ENCODE measurements at places on chromosomes 5 and 9. TPM values are rescaled to one million over a fixed set of nuclear protein-coding genes. Genes with fewer than 3 reads are reported as not detected.

DNA sequence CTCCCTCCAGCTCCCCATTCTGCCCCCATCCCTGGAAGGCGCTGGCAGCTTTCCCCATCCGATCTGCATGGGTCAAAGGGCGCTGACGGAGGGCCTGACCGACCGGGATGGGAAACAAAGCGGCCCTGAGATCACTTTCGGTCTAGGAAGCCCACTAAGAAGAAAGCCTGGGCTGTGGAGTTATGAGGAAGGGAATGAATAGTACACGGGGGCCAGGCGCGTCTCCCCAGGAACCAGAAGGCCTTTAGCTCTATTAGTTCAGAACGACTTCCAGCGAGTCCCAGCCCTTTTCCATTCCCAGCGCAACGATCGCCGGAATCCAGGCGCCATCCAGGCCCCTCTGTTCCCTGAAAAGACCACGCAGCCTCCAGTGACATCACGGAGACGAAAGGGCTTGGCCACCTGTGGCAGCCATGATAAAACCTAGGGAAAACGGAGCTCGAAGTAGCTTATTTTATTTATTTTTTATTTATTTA lies 70.1 kb upstream of the CCDC180 start:
- no peak for ATAC-seq

DNA sequence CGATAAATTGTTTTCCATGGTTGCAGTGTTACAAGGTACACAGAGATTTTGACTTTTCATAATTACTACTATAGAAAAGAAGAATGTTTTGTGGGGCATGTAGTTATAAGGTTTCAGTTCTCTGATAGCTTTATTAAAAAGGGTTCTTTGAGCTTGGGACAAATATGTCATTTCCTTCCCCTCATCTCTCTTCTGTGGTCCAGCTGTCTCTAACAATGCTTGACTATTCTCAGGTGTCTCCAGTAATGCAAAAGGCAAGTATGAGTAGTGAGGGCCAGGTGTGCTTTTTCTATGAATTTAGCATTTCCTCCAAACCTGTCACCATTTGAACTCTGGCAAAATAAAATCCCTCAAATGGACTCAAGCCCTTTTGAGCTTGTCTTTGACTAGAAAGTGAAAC lies 84.3 kb downstream of the SLF1 start:
- ATAC-seq: no peak

GRCh38 chr5:135239453-135240282 lies 159.4 kb downstream of the MACROH2A1 start:
- ATAC-seq: no peak

- ATAC-seq: peak; percentile 89
These were observed 17.3 kb downstream of the QSOX2 start for GRCh38 chr9:136228107-136228875.

DNA sequence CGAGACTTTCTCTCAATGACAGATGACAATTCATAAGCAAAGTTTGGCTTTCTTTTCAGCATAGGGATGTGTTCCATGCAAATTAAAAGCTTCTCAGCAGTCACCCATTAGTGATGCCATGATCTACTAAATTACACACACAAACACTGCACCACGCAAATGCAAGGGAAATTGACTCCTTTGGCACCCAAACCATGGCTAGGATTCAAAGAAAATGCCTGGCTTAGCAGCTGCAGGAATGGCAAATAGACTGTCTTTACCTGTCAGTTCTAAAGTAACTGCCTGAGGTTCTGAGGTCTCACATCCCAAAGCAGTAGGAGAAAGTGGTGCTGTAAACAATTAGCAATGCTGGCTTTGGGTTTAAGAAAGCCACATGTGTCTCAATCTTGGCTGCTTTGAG lies 108.6 kb upstream of the ATP10B start:
- ATAC-seq: no peak

DNA sequence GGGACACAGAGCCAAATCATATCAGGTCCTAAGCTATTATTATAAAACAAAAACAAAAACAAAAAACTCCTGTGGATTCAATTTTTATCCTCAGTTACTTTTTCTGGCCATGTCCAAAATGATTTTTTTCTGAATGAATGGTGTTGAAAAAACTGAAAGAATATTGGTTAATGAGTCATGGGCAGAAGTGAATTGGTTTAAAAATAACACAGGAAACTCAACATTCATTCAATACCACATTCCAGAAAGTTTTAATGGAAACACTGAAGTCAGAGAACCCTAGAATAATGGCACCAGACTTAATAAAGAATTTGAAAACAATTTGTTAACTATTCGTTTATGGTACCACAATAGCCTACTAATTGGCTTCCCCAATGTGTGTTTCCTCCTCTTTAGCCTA lies 102.4 kb upstream of the CDH9 start:
- ATAC-seq: no peak

DNA sequence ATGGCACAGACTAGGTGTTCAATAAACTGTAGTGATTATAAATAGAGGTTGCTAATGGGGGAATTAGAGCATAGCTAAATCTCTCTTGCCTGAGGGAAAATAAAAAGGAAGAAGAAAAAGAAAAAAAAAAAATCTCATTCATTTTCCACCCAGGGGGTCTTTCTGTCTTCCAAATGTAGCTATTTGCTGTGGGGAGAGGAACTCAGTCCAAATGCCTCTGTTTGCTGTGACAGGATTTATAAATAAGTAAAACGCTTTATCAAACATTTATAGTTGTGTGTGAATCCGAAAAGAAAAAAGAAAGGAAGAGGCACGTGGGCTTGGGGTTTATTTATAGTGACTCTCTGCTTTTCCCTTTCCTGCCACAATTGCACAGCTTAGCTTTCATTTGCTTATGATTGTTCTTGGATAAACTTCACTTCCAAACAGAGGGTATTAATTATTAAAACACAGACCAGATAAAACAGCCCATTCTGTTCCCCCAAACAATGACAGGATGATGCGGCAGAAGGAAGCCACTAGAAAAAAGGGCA lies 245.7 kb downstream of the ASTN2 start:
- no peak for ATAC-seq

DNA sequence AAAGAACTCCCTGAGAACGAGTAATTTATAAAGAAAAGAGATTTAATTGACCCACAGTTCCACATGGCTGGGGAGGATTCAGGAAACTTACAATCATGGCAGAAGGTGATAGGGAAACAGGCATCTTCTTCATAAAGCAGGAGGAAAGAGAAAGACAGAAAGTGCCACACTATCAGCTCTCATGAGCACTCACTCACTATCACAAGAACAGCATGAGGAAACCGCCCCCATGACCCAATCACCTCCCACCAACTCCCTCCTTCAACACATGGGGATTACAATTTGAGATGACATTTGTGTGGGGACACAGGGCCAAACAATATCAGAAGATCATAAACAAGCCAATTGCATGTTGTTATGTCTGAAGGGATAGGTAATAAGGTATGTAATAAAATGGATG lies 935.9 kb upstream of the COX7C start:
- ATAC-seq: no peak

- ATAC-seq: peak; percentile 89
These were observed 192.6 kb downstream of the EFNA5 start for GRCh38 chr5:107478068-107478641.

The SLC28A3 gene
- 0.09 TPM for total RNA-seq

The PTGDS gene
- 1.2 TPM for total RNA-seq

The ECM2 gene
- total RNA-seq: 7.8 TPM

The PCDHA3 gene
- total RNA-seq: 0.72 TPM
